ENCODE measurements at places on chromosomes 12 and 14.

DNA sequence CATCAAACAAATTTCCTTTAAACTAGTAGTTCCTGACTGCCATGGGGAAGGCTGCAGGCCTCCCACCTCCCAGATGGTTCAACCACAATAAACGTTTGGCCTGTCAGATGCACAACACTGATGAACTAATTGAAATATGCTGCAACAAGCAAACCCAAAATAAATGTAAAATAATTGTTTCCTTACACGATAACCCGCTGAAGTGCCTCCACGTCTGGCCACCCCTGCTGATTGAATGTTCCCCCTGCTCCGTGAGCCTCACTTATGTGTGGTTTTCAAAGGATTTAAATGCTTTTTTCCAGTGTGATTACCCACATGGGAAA, 8.4 kb downstream of the PITPNM2 start:
- DNase-seq, result no peak

- DNase-seq, result no peak
These were observed 233.8 kb downstream of the DACT1 start for GRCh38 chr14:58871573-58871972.

DNA sequence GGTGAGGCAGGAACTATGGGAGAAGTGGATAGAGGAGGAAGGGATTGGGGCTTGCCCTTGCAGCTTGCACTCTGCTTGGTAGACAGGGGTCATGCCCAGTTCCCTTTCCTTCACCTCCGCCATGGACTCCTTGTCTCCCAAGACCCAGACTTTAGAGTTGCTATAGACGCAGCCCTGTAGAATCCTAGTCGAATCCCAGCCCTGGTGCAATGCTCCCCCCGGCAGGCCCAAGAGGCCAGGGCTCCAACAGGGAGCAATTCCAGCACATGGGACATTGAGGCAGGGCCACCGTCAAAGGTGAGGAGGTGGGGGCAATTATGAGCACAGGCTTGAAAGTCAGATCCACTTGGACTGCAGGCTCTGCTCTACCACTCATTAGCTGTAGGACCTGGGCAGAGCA, 29.5 kb upstream of the BCDIN3D start:
- no peak for DNase-seq

GRCh38 chr12:24227551-24227950, 278.1 kb upstream of the SOX5 start:
- no peak for DNase-seq

DNA sequence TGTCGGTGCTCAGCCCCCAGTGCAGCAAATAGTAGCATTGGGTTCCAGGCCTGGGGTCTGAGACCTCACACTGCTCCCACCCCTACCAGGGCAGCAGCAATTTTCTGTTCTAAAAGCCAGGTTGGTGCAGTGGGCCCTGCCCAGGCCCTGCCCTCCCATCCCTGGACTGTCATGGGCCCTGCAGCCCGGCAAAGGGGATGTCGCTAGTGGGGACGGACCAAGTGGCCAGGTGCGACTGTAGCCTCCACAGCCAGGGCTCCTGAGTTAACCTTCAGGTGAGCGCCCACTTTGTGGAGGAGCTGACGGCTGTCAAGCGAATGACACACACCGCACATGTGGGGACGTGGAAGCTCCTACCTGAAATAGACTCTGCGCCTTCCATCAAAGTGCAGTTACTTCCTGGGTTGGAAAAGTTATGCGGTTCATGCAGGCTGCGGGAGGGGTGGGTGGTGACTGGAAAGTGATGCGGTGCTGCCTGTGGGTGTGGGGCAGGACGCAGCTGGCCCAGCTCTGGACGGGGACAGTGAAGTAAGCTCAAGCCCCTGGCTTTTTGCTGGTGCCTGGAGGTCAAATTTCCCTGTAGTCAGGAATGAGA, 1.5 kb downstream of the INF2 start:
- no peak for DNase-seq

GRCh38 chr12:3604748-3605586, 114.0 kb downstream of the PRMT8 start:
- no peak for DNase-seq

DNA sequence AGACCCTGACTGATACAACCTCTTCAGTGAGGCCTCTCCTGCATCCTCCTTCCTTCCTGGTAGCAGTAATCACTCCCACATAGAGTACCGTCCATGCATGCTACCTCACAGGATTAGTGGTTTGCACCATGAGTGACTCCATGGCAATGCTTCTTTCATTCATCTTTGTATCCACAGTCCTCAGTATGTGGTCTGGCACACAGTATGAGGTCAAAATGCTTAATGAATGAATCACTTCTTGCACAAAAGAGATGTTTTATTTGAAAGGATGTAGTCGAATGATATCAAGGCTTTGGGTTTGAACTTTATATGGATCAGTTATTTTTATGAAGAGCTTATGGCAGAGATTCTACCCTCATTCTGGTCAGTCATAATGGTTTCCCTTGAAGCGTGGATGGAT, 42.2 kb downstream of the KCNA5 start:
- DNase-seq, result no peak

- no peak for DNase-seq
These were observed 1.1 kb upstream of the ABCC9 start for GRCh38 chr12:21942377-21942703.

GRCh38 chr12:3083241-3083920, 6.2 kb downstream of the TSPAN9 start:
- DNase-seq, result no peak

- no peak for DNase-seq
These were observed 2.3 kb downstream of the PIWIL1 start for GRCh38 chr12:130339951-130340350.

DNA sequence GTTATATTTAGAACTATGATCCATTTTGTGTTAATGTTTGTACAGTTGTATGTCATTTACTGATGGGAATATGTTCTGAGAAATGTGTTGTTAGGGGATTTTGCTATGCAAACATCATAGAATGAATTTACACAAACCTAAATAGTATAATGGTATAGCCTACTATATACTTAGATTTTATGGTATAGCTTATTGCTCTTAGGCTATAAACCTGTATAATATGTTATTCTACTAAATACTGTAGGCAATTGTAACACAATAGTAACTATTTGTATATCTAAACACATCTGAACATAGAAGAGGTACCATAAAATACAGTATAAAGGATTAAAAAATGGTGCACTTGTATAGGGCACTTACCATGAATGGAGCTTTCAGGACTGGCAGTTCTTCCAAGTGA, 105.4 kb upstream of the GRIN2B start:
- no peak for DNase-seq

GRCh38 chr12:125981610-125982253, 916.5 kb downstream of the AACS start:
- no peak for DNase-seq

- no peak for DNase-seq
These were observed 531.2 kb upstream of the CCDC196 start for GRCh38 chr14:65954942-65955341.

- no peak for DNase-seq
These were observed 11.5 kb upstream of the PRKAG1 start for GRCh38 chr12:49030119-49030518.

- no peak for DNase-seq
These were observed 616.4 kb downstream of the MED13L start for GRCh38 chr12:115661112-115661511.

- no peak for DNase-seq
These were observed 61.9 kb downstream of the ESR2 start for GRCh38 chr14:64232095-64232838.

DNA sequence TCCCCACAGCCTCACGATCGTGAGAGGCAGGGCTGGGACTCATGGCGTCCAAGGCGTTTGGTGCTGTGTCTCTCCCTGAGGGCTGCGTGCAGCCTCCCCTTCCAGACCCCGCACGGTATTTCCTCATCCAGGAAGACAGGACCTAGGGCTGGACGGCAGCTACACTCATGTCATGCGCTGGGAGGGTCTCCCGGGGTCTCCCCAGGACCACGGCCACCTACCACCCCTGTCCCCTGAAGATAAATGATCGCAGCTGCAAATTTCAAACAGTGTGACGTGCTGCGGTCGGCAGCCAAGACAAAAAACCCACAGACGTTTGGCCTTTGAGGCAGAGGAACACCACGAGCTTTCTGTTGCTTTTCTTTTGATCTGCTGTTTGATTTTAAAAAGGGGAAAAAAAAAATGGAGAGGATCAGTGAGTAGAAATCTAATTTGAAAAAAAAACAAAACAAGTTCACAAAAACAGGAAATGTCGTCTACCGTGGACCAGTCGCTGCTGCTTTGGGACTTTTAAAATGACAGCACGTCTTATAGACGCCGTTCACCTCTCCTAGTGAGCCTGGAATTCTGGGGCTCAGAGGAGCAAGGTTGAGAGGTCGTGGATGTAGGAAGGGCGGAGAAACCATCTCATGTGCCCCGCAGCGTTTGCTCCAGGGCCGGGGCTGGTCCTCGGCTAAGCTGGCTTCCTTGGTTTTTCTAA, 237.6 kb downstream of the SLC41A2 start:
- peak; percentile 78 for DNase-seq

- DNase-seq, result no peak
These were observed 122.0 kb downstream of the RAD51B start for GRCh38 chr14:67941456-67942018.

GRCh38 chr14:24216345-24216699, 456 bp upstream of the MDP1 start:
- DNase-seq, result no peak

DNA sequence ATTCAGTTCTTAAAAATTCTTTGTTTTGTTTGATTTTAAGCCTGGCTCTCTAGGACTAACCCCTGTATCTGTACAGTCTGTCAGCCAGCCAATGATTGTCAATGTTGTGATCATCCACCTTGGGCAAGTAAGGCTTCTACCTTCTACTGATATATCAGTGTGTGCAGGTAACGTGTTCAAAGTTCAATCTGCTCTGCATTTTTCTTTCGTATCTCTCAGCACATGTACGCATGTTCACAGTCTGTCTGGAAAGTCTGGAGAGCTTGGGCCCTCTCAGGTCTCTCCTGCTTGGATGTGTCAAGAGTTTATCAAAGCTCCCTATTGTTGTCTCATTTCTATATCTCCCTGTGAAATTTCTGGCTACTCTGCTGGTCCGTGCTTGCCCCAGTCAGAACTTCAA, 138.6 kb upstream of the VRK1 start:
- no peak for DNase-seq

DNA sequence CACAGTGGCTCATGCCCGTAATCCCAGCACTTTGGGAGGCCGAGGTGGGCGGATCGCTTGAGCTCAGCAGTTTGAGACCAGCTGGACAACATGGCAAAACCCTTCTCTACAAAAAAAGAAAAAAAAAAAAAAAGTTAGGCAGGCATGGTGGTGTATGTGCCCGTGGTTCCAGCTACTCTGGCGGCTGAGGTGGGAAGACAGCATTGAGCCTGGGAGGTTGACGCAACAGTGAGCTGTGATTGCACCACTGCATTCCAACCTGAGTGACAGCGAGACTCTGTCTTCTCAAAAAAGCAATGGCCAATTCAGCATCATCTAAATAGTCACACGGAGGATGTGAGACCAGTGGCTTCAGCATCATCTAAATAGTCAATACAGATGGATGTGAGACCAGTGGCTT, 10.4 kb upstream of the SAMD4A start:
- DNase-seq, result no peak

- no peak for DNase-seq
These were observed 54.4 kb downstream of the SETD3 start for GRCh38 chr14:99426265-99426664.

GRCh38 chr12:88998421-88998820, 353.9 kb downstream of the DUSP6 start:
- DNase-seq, result no peak

GRCh38 chr14:54475187-54475899, 13.4 kb downstream of the GMFB start:
- DNase-seq, result no peak

DNA sequence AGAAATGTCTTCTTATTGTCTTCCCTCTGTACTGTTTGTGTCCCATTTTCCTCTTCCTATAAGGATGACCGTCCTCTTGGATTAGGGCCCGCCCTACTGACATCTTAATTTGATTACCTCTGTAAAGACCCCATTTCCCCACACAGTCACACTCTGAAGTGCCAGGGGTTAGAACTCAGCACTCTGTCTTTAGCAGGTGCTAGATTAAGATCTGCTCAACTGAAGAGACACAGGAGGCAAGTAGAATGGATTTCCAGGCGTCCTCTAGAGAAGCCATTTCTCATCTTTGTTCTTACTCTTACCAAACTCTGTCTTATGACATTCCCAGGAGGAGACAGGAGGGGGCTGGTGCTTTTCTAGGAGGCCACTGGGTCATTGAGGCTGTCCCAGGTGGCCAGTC, 50.8 kb downstream of the VCPKMT start:
- no peak for DNase-seq

GRCh38 chr12:121892673-121893561, 4.3 kb downstream of the PSMD9 start:
- no peak for DNase-seq

- DNase-seq, result no peak
These were observed 64.9 kb upstream of the KITLG start for GRCh38 chr12:88644946-88645702.

GRCh38 chr12:92621833-92622232, 81.0 kb upstream of the PLEKHG7 start:
- no peak for DNase-seq

- DNase-seq, result no peak
These were observed 5.5 kb upstream of the SLC7A7 start for GRCh38 chr14:22820731-22821130.

GRCh38 chr14:61234215-61234916, 46.8 kb downstream of the TMEM30B start:
- no peak for DNase-seq

DNA sequence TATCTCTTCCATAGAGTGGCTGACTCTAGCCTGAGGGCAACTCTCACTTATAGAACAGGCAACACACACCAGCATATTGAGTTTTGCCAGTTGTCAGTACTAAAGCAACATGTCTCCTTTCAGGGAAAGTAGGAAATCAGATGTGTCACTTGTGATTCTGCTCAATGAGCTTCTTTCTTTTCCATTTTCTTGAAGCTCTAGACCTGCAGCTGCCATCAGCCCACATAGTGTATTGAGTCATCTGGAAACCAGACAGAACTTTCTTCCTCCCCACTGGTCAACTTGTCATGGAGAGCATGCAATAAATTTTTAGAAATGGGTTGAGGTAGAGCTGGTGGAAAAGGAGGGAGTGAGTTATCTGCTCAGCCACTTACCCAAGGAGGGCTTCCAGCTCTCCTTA, 209.0 kb upstream of the PLEKHG7 start:
- DNase-seq, result no peak

- no peak for DNase-seq
These were observed 90.5 kb downstream of the GALNT9 start for GRCh38 chr12:132238884-132239283.

DNA sequence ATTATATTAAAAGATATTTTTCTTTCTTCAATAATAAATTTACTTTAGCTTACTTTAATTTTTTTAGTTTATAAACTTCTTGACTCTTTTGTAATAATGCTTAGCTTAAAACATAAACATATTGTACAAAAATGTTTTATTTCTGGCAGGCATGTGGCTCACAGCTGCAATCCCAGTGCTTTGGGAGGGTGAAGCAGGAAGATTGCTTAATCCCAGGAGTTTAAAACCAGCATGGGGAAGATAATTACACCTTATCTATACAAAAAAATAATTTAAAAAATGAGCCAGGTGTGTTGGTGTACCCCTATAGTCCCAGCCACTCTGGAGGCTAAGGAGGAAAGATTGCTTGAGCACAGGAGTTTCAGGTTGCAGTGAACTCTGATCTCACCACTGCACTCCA, 120.7 kb downstream of the GPHN start:
- DNase-seq, result no peak
